Skin of body (tissue), 3 donors: ENCODE measurements at places on chromosomes 3 and 15. TPM values are rescaled to one million over a fixed set of nuclear protein-coding genes. Genes with fewer than 3 reads are reported as not detected.
A peak's percentile ranks its signal among the peaks of the same experiment; 100 is the strongest.

Gene KCNAB1
- 6.3 TPM for total RNA-seq

DNA sequence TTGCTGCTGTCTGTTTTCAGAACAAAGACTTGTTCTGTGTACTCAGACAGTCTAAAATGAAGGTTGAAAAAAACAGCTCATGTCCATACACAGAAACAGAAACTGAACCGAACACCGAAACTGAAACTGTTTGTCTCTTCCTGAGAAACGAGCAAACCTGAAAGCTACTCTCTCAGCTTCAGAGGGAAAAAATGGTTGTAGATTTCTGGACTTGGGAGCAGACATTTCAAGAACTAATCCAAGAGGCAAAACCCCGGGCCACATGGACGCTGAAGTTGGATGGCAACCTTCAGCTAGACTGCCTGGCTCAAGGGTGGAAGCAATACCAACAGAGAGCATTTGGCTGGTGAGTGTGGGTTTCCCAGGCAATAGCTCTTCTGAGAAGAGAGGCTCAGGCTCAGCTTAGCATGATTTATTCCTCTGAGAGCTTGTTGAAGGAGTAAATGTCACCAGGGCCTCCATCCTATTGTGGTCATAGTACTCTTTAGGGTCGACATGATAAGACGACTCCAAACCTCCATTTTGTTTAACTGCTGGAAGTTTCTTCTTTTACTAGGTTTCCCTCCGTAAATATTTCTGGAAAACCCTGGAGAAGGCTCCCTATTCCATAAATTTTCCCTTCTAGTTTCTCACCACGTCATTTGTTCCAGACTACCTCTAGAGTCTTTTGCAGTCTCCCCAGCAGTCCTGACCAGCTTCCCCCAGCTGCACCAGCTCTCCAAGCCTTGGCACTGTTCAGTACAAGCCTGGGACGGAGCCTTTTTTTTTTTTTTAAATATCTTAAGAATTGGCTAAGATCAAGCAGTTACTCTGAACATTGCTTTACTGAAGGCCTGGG lies at the start of gene RTP4:
TSS of gene RTP4 (plus strand) at position 135 of the 838 bp plus-strand sequence. CDS start at position 192, 57 bp downstream.
- DNase-seq = peak; percentile 12

DNA sequence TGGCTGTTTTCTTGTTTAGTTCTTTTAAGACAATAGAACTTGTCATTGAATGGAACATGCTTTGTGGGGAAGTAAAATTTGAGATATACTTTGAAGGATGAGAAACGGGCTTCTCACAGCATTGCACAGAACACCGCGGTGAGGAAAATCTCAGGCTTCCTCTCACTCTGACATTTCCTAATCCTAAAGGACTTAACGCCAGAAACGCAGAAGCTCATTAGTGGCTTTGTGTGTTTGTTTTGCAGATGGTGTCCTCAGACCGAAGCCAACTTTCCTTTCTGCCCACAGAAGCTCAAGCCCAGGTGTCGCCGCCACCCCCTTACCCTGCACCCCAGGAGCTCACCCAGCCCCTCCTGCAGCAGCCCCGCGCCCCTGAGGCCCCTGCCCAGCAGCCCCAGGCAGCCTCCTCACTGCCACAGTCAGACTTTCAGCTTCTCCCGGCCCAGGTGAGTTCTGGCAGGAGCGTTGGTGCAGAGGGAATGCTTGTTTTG lies 78.9 kb upstream of the BLM start:
- no peak for DNase-seq

GRCh38 chr3:78013653-78014052 lies 973.8 kb downstream of the ROBO2 start:
- no peak for DNase-seq

- DNase-seq = no peak
Measured at GRCh38 chr15:63344731-63345390, 36.8 kb downstream of the CA12 start.

Gene PAK6
- 8.4 TPM for total RNA-seq

- no peak for DNase-seq
Measured at GRCh38 chr3:128929364-128929763, 49.9 kb downstream of the ACAD9 start.

GRCh38 chr3:71616571-71617021 lies 33.1 kb upstream of the FOXP1 start:
- no peak for DNase-seq

DNA sequence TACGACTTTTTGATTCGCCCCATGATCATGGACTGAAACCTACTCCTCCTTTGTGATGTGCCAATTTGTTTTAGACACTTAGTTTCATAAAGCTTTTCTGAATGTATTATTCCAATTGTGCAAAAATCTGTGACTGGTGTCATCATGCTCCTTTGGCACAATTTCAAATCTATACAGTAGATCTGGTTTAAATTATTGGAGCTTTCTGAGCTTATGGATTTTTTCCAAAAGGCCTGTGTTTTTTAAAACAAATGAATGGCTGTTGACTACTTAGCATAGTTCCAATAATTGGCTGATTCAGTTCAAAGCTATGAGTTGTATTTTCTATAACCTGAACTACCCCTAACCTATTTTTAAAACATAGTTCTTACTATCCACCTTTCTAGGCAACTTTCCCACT lies 282.7 kb downstream of the CNTN3 start:
- peak; percentile 65 for DNase-seq

GRCh38 chr3:14921034-14921616 lies 26.3 kb upstream of the NR2C2 start:
- peak; percentile 89 for DNase-seq
